Activated CD8-positive, alpha-beta memory T cell treated with anti-CD3 and anti-CD28 coated beads for 4 hours (primary cell): ENCODE measurements at places on chromosomes 4 and X.

DNA sequence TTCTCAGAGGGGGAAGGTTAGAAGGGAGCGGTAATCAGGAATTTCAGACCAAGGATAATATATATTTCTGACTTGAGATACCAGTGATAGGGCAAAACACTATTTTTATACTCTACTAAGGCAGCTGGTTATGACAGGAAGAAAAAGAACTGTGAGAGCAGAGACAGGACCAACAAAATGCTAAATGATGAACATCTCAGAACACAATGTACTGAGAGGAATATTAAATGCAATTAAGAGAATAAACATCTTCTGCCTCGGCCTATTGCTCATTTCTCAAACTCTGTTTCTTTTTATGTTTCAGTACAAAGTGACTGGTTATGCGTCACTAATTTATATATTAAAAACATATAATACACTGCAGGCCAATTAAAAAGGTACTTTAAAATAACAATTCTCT, 122.0 kb upstream of the RLIM start:
- no peak for DNase-seq

- no peak for DNase-seq
Measured at GRCh38 chr4:109495514-109495913, 61.9 kb downstream of the SEC24B start.

GRCh38 chr4:98657531-98658286, 702 bp downstream of the TSPAN5 start:
- no peak for DNase-seq

GRCh38 chr4:151251603-151252304, 25.2 kb upstream of the PRSS48 start:
- no peak for DNase-seq

DNA sequence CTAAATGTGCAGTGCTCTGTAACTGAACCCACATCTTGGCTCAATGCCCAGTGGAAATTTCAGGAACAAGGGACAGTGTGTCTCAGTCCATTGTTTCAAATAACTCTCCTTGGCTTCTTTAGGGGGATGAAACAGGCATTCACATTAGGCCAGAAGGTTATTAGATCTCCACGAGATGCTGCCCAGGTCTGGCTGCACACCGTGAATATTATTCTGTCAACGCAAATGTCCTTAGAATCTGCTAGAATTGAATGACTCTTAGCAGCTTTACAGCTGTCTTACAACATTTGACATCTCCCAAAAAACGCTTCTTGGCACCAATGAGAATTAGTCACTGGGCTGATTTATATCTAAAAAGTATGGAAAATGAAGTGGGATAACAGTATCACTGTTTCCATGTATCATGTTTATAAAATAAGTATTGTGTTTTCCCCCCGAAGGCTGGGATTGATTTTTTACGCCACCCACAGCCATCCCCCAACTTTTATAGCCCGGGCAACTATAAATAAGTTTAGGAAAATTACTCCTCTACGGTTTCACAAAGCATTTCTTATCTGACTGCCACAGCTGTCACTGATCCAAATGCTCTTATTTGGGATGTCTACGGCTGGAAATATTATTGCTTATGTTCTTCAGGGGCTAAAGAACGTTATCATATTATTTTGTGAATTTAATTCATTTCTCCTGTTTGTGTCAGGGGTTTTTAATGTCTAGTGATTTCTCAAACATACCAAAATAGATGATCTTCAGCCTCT, 559.7 kb upstream of the FAT1 start:
- no peak for DNase-seq

DNA sequence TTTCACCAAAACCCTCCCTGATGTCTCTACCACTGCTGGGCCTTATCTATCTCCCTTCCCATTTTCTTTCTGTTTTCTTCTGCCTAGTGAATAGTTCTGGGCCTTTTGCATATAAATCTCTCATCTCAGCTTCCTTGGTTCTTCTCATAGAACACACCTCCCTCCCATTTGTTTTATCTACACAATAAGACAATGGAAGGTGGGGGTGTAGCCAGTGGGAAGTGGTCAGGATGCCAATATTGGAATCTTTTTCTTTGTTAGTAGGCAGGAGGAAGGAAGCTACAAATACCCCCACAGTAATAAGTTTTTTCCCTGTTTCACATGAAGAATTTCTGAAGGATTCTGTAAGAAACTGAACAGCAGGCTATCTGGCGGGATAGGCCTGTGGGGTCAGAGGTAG, 30.9 kb upstream of the RHOH start:
- DNase-seq, result no peak

DNA sequence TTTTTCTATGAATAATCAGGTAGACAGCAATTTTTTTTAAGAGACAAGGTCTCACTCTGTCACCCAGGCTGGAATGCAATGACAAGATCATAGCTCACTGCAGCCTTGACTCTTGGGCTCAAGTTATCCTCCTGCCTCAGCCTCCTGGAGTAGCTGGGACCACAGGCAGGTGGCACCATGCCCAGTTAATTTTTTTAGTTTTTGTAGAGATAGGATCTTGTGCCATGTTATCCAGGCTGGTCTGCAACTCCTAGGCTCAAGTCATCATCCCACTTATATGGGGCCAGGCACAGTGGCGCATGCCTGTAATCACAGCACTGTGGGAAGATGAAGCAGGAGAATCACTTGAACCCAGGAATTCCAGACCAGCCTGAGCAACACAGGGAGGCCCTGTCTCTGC, 26.8 kb downstream of the AFAP1 start:
- DNase-seq, result no peak

DNA sequence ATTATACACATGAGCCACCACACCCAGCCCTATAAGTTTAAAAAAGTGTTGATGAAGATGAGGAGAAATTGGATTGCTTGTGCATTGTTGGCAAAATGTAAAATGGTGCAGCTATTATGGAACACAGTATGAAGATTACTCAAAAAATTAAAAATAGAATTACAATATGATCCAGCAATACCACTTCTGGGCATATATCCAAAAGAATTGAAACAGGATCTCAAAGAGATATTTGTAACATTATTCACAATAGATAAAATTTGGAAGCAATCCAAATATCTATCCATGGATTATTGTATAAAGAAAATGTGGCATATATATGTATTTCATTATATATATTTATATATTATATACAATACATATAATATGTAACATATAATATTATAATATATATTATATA, 515.6 kb upstream of the GNPDA2 start:
- no peak for DNase-seq

DNA sequence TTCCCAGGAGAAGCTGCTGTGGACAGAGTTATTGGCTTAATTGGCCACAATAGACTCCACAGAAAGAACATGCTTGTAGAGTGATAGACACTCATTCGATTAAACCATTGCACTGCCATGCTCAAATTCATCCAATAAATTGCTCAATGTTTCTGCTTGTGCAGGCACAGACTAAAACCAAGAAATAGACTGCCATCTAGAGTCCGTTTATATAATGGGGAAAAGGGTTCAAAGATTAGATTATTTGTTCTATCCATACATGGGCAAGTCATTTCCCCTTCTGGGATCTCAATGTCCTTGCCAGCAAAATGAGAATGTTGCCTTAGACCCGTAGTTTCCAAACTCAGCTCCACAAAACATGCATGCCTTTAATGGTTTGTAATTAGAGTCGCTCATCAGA, 8.7 kb downstream of the SMIM10 start:
- DNase-seq, result no peak

- DNase-seq, result no peak
Measured at GRCh38 chr4:3030566-3031356, 43.6 kb downstream of the HTT-AS start.

GRCh38 chr4:114393295-114394038, 205.1 kb upstream of the UGT8 start:
- no peak for DNase-seq

- DNase-seq, result no peak
Measured at GRCh38 chrX:38768079-38768478, 33.2 kb upstream of the MID1IP1 start.

DNA sequence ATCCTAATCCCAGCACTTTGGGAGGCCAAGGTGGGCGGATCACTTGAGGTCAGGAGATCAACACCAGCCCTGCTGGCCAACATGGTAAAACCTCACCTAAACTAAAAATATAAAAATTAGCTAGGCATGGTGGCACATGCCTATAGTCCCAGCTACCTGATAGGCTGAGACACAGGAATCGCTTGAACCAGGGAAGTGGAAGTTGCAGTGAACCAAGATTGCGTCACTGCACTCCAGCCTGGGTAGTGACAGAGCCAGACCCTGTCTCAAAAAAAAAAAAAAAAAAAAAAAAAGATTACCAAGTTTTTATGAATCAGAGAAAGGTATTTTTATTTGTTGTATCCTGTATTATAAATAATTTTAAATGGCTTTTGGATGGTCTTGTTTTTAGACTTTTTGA, 15.1 kb downstream of the TRAPPC11 start:
- DNase-seq, result no peak

DNA sequence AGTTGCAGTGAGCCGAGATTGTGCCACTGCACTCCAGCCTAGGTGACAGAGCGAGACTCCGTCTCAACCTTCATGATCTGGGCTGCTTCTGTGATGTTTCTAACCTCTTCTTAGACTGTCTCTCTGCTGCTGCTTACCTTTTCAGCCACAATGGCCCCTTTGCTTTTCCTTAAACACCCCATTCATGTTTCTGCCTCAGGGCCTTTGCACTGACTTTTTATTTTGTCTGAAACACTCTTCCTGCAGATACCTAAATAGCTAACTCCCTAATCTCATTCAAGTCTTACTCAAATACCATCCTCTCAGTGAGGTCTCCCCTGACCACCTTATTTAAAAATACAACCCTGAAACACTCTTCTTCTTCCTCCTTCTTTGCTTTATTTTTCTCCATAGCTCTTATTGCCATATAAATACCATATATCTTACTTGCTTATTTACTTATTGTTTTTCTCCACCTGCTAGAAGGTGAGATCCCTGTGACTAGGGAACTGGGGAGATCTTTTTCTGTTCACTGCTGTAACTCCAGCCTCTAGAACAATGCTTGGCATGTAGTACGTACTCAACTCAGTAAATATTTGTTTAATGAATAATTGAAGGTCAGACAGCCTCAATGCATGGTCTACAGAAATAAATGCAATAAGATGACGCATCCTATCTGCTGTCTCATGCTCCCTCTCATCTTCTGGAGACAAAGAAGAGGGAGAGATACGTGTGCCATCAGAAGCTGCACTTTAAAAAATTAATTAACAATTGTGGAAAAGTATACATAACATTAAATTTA, 43.8 kb upstream of the SETD7 start:
- DNase-seq, result no peak

GRCh38 chr4:79552311-79552710, 144.3 kb upstream of the GK2 start:
- DNase-seq, result no peak

- DNase-seq, result no peak
Measured at GRCh38 chr4:95838192-95838591, 1.7 kb upstream of the PDHA2 start.

DNA sequence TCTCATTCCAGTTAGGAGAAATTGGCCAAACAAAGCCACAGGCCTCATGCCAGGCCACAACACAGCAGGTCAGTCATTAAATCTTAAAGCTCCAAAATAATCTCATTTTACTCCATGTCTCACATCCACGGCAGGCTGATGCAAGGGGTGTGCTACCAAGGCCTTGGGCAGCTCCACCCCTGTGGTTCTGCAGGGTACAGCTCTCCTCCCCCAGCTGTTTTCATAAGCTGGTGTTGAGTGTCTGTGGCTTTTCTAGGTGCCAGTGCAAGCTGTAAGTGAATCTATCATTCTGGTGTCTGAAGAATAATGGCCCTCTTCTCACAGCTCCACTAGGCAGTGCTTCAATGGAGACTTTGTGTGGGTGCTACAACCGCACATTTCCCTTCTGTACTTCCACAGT, 949.2 kb downstream of the TECRL start:
- no peak for DNase-seq

DNA sequence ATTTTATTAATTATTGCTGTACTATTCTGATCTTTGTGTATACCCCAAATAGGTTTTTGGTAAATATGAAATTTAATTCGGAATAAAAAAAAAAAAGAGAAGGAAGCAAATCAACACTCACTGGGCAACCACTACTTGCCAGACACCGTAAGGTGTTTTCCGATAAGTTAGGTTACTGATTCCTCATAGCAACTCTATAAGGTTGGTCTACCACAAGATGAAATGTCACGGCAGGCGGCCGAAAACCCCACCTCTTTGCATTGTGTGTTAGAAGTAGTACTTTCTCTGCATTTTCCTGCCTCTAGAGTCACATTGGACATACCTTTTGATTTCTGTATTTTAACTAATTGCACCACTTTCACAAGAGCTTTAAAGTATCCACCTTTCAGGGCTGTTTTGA, 44.5 kb upstream of the RASGEF1B start:
- no peak for DNase-seq

DNA sequence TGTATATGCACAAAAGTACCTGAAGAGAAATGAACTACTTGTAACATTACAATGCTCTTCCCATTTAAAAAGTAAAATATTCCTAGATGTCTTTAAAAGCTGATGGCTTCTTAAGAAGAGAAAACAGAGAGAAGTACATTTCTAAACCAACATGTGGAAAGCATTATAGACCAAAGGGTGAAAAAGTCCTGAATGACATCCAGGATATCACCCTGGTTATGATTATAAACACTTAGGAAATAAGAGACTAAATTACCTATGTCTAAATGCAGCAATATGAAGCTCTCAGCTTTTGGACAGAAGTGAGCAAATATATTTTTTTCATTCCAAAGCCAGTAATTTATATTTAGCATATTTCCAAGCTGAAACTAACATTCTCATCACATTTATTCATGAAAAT, 21.7 kb upstream of the EGFL6 start:
- DNase-seq, result no peak

DNA sequence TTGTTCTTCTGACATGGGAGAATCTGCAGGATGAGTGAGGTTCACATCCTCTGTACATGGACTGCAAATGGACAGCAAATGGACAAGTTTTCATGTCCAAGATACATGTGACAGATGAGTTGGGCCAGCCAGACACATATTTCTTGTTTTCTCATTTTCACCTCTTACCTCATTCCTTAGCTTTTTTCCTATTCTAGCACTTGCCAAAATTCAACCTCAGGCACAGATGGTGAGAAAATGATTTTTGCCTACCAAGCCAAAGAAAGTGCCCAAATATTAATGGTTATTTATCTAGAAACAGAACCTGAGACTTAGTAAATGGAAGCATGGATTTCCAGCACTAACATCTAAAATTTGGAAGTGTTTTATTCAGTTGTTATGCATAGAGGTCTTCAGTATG, 402.2 kb downstream of the AFF2 start:
- no peak for DNase-seq

GRCh38 chr4:108779958-108780357, 17.1 kb upstream of the ETNPPL start:
- no peak for DNase-seq

DNA sequence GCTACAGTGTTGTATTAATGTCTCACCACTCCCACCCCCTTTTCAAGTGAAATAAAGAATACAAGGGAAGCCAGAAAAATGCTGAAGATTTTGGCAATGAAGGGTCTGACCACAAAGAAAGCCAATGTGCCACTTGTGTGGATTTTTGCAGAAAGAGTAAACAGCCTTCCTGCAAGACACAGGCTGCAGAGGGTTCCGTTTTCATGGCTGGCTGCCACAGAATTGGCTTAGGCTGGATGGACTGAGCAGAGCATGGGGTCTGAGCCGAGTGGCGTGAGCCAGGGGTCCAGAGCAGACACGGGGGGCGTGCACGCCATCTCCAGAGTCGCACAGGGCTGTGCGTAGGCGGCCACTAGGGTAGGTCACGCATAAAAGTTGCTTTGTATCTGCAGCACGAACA, 69.2 kb downstream of the MTNR1A start:
- no peak for DNase-seq

GRCh38 chr4:68997040-68997439, 45.4 kb upstream of the UGT2A3 start:
- no peak for DNase-seq
